Stimulated activated CD4-positive, alpha-beta T cell treated with anti-CD3 and anti-CD28 coated beads, Interleukin-1b, Interleukin-23, amount 100 ng/mL, for 1 hour (primary cell): ENCODE measurements at places on chromosomes 5 and 9.
A peak's percentile ranks its signal among the peaks of the same experiment; 100 is the strongest.

DNA sequence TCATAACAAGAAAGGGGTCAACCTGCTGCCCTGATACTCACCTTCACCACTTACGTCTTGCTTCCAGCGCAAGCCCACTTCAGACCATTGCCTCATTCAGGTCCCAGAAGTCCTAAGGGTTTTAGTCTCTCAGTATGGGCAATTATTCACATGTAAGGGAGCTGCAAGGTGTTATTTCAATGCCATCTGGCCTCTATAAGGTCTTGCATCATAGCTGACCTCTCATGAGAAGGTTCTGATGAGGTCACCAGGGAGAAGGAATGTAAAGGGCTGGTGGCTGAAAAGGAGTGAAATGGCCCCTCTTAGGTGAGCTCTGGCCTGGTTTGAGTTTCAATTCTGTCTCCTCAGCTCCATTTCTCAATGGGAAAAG lies 1.5 kb upstream of the MARCHF3 start:
- DNase-seq, result no peak

DNA sequence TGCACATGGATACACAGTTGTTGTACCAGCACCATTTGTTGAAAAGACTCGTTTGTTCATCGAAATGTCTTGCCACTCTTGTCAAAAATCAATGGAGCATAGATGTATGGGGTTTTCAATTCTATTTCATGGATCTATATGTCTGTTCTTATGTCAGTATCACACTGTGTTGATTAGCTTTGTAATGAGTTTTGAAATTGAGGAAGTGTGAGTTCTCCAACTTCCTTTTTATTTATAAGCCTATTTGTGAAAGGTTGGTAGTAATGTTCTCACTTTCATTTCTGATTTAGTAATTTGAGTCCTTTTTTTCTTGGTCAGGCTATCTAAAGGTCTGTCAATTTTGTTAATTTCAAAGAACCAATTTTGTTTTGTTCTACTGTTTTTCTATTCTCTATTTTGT lies 26.1 kb downstream of the ZNF510 start:
- no peak for DNase-seq

DNA sequence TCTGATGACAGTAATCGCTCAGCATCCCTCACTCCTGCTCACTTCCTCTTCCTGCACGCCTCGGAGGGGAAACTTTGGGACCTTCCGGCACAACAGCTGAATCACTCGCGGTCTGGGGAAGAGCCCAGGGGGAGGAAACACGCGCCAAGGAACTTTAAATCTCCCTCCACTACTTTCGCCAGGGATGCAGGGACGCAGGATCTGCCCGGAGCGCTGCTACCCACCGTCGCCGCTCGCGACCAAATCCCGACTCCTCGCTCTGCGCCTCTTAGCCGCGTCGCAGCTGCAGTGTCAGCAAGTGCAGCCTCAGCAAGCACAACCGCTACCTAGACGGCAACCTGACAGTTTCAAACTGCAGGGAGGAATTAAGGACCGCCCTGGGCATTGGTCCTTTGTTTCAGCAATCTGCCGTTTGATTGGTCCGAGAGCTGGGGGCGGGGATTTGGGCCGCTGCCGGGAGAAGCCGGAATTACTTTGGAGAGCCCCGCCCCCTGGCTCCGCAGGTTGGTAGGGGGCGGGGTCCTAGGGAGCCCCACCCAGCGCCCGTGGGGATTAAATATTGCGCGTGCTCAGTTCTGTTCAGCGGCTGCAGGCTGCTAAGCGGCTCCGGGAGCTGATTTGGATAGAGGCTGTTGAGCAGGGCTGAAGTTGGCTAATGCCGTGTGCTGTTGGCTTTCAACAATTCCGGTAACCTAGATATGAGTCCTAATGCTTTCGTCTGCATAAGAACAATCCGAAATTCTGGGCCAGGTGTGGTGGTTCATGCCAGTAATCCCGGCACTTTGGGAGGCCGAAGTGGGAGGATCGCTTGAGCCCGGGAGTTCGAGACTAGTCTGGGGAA lies at the start of gene POC5:
TSS of gene POC5 (minus strand) at position 356 of the 841 bp plus-strand sequence. CDS start 4,500 bp downstream, outside the sequence.
- DNase-seq, result peak; percentile 99

- no peak for DNase-seq
These were observed 55.0 kb downstream of the RASGEF1C start for GRCh38 chr5:180153991-180154390.

- DNase-seq, result no peak
These were observed 95.0 kb downstream of the C5orf15 start for GRCh38 chr5:133873449-133873848.

GRCh38 chr9:81575956-81576355 lies 113.4 kb downstream of the TLE1 start:
- DNase-seq, result no peak

DNA sequence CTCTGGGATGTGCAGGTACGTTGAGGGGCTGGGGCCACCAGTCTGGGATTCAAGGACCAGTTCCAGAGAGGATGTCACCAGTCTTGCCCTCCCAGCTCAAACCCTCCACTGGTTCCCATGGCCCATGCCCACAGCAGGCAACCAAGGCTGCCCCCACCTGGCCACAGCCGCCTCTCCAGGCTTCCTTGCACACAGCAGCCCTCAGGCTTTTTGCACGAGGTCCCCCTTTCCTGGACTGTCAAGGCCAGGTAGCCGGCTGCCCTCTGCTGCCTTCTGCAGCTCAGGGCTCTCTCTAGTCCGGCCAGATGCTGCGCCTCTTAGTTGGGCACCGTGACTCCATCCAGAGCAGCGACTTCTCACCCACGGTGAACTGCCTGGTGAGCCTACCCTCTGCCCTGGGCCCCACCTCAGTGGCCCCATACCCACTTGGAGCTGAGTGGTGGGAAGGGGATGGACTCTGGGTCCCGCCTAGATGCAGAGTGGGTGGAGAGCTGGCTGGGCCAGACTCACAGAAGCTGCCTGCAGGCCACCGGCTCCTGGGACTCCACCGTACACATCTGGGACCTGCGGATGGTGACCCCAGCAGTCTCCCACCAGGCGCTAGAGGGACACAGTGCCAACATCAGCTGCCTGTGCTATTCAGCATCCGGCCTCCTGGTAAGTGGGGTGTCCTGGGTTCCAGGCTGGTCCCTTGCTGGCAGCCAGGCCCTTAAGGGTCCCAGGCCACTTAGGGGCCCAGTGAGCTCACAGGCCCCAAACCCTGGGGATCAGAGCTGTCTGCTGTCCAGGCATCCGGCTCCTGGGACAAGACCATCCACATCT lies 2.9 kb downstream of the WDR38 start:
- no peak for DNase-seq

- no peak for DNase-seq
These were observed 25.9 kb upstream of the UNC5A start for GRCh38 chr5:176784218-176785165.

DNA sequence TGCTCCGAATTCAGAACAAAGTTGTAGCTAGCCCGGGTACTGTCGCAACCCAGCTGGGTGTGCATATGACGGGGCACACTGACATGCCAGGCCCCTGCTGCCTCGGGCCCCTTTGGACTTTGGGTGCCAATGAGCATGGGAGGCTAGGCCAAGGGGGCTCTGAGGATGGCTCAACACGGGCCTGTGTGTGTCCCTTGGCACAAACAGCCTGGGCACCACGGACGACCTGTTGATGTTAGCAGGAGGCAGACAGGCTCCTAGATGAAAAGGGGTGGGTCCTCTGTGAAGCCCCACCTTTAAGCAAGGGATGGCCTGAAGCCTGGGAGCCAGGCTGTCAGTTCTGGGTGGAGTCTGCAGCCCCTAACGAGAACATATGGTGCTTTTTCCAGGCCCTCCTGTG lies 1688.2 kb downstream of the EFNA5 start:
- no peak for DNase-seq

- DNase-seq, result no peak
These were observed at the start of gene PPIC for GRCh38 chr5:123036391-123037103. Gene PPIC (minus strand): TSS chr5:123036725. CDS start chr5:123036625, 100 bp downstream.

GRCh38 chr5:144779368-144779767 lies 608.7 kb downstream of the KCTD16 start:
- DNase-seq, result no peak

DNA sequence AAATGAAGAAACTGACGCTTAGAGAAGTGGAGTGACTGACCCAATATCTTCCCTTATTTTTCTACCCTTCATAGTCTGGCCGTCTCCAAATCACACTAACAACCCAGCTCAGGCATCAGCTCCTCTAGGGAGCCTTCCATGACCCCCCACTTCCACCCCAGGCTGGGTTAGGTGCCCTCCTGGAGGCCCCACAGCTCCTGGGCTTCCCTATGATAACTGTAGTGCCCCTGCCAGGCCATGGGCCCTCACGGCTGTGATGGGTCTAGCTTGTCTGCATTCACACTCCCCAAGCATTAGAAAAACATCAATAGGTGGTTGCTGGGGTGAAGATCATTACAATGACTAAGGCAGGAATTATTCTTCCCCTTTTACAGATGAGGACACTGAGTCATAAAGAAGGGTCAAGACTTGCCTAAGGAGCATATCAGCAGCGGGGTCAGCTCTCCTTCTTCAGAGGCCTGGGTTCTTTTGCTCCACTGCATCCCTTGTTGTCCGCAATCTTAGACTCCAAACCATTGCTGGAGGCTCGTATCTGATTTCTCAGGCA lies 7.3 kb downstream of the CORO2A start:
- no peak for DNase-seq

DNA sequence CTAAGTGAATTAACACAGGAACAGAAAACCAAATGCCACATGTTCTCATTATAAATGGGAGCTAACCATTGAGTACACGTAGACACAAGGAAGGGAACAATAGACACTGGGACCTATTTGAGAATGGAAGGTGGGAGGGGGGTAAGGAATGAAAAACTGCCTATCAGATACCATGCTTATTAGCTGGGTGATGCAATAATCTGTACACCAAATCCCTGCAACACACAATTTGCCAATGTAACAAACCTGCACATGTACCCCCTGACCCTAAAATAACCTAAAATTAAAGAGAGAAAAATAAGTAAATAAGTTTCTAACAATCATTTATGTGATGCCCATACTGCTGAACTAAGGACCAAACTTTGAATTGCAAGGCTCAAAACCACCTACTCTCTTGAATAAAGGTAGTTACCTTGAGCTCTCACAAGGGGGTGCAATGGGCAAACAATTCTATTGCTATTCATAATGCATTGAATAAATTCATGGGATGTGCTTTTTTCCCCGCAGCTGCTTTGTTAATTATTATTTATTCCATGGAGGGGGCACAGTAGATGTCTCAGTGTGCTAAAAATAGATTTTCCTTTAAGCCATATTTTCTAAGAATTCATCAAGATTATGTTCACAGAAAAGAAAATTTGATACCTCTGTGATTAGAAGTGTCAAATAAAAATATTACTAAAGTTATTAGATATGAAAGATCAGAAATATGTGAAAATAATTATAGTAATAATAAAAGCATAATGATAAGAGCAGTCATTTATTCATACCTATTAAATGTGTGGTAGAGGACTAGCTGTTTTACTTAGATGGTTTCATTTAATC lies 76.2 kb upstream of the PTPN3 start:
- DNase-seq, result no peak

GRCh38 chr5:158599157-158599556 lies 500.6 kb downstream of the EBF1 start:
- no peak for DNase-seq

- no peak for DNase-seq
These were observed 60.0 kb downstream of the PSMB7 start for GRCh38 chr9:124355039-124355940.

DNA sequence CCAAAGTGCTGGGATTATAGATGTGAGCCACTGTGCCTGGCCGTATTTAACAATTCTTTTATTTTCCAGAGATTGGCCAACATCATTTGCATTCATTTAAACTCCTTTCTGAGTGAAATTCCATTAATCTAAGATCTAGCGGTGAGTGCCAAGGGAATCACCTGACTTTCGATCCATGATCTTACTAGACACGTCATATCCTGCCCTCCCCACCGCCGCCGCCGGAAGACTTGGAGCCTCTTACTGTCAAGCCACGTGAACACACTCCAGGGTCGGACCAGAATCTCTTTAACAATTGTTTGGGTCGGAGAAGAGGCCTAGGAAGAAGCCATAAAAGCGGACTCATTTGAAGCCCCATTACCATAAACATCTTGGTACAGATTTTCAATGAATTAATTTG lies 12.9 kb downstream of the INPP5E start:
- no peak for DNase-seq

DNA sequence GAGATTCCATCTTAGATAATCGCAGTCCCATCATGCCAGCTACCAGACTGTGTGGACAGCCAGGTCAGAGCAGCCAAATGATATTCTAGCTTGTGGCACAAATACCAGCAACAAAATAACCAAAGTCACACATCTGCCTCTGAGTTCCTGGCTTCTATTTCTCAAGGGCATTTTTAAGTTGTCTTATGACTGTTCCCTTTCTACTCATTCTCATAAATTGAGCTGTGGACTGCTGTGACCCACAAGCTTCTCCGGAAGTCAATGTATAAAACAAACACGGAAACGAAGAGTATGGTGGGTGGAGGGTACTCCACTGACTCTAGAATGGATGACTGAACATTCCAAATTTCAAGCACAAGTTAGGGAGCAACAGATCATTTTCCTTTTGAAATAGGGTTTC lies 43.9 kb downstream of the PDCD1LG2 start:
- DNase-seq, result no peak

GRCh38 chr9:20292002-20292401 lies 330.3 kb downstream of the MLLT3 start:
- DNase-seq, result no peak

- DNase-seq, result no peak
These were observed 42.1 kb downstream of the SARDH start for GRCh38 chr9:133696071-133696472.

DNA sequence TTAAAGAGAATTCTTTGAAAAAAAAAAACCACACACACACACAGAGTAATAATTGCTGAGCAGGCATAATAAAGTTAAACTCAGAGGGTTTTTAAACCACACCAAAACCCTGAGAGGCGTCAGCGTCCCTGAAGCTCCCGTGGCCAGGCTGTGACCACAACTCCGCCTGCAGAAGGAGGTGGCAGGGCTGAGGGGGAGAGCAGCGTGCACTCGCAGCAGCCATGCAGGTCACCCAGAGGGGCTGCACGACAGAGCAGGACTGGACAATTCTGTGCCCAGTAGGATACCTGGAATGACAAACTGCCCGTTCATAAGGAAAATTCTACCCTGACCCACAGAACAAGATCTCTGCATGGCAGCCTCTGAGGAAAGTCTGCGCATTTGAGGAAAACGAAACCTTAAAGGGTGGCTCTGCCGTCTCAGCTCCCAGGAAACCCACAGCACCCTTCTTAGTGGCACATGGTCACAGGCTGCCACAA lies 44.0 kb downstream of the ROR2 start:
- DNase-seq, result no peak

GRCh38 chr9:99237356-99237755 lies 15.3 kb downstream of the SEC61B start:
- no peak for DNase-seq

- no peak for DNase-seq
These were observed 151.2 kb downstream of the TTC39B start for GRCh38 chr9:15155826-15156225.

DNA sequence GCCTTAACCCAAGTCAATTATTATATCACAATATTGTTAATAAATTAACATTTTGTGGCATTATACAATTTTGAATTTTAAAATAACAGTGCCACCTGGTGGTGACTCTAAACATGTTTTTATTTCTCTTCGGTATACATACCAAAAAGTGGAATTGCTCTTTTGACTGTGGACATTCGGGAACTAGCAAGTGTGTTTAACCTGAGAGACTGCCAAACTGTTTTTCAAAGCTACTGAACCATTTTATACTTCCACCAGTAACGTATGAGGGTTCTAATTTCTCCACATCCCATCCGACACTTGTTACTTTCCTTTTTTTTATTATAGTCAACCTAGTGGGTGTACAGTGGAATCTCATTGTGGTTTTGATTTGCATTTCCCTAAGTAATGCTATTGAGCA lies 18.3 kb upstream of the HSDL2 start:
- no peak for DNase-seq
